Iris pigment epithelial cell (primary cell): ENCODE measurements at places on chromosomes 2 and 18.

DNA sequence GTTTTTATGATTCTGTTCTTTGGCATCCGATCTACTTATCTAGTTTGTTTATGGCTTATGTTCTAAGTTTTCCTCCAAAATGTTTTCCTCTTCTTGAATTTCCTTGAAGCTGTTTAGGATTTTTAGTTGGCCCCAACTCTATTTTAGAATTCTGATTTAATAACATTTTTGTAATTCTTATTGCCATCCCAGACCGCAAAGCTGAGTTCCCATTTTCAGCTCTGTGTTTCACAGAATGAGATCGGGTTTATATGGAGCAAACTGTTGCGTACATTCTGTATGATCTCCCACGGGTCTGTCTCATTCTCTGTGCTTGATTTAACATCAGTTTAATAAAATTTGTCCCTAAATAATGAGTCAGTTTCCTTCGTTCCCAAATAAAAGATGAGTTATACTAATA, 59.3 kb downstream of the DPP4 start:
- DNase-seq, result peak; percentile 44

DNA sequence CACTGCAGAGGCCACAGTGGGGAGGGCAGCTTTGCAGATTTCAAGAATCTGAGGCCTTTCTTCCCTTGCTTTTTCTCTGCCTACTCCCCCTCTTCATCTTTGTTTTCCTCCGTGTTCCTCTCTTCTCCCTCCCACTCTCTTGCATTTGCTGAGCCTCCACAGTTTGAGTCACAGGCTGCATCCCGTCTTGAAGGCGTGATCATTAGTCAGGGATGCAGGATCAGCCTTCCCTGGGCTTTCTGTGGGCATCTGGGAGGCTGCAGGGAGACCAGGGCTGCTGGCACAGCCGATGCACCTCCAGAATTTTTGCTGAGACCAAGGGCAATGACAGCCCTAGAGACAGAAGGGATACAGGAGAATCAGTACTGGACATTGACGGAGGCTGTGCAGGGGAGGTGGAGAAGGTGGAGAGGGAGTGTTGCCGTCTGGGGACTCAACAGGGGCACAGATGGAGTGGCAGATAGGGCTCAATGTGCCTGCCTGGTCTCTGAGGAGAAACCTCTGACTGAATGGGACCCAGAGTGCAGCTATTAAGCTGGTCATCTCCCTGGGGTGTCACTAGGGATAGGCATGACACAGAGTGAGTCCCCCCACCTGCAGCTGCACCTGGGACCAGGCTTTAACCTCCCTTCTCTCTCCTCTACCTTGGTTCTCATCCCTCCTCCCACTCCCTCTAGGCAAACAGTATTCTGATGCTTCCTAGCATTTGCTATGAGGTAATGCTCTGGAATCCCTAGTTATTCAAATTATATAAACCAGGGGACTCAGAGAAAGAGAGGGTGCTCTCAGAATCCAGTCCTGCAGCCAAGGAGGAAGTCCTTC, 29.0 kb upstream of the DNAJC27 start:
- peak; percentile 28 for DNase-seq

DNA sequence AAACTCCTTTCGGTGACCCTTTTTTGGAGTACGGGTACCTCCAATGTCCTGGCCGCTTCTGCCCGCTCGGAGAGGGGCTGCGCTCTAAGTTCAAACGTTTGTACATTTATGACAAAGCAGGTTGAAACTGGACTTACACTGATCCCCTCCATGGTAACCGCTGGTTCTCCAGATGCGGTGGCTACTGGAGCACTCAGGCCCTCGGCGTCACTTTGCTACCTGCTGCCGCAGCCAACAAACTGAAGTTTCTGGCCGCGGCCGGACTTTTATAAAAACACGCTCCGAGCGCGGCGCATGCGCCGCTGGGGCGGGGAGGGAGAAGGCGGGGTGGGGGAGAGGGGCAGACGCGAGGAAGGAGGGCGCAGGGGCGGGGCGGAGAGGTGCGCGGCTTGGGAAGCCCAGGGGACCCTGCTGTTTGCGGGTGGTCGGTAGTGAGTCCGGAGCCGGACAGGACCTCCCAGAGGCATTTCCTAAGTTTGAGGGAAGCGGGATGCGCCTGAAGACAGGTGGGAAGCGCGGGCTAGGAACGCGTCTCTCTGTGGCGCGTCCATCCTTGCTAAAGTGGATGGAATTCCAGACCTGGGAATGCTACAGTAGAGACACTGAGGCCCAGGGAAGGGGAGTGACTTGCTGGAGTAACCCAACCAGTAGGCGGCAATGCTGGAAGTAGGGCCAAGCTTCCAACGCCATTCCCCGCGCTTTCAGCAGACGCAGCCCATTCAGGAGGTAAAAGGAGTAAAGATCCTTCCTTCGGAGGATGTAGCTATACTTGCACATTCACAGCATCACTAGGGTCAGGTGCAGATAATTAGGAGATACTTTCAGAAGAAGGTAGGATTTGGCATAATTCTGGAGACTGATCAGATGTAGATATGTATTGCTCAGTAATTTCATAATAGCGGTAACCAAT, at the start of gene CXCR4:
CXCR4 (minus strand) TSS at position 241 of the 910 bp plus-strand sequence; CDS start at position 152, 89 bp downstream.
- peak; percentile 32 for DNase-seq

GRCh38 chr2:217689053-217689452, 313.7 kb downstream of the TNS1 start:
- DNase-seq, result no peak

DNA sequence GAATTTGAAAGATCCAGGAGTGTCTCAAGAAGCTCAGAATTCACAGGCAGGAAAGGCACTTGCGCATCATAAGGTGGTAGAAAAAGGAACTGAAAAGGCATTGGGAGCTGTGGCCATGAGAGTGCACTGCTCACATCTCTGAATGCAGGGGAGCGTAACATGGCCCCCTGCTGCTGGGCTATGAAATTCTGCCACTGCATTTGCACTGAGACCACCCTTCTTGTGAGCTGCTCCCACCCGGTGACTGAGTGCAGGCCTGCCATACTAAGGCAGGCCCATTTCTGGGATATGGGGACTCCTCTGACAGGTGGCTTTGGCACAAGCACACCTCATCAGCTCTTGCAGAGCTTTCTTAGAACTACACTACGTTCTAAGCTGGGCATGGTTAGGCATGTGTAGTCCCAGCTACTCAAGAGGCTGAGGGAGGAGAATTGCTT, 25.3 kb upstream of the STARD7 start:
- no peak for DNase-seq

- DNase-seq, result no peak
Measured at GRCh38 chr2:17051538-17051937, 385.9 kb upstream of the CYRIA start.

DNA sequence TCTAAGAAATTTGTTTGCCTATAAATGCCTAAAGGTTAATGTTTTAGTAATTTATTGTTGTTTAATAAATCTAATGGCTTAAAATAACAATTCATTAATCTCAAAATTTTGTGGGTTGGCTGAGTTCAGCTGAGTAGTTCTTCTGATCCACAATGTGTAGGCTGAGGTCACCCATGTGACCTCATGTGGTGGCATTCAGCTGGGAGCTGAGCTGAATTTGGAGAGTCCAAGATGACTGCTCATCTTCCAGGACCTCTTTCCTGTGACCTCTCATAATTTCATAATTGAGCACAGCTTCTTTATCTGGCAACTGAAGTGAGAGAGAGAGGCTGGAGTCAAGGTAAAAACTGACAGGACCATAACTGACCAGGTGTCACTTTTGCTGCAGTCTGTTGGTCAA, 132.4 kb downstream of the TXNL1 start:
- DNase-seq, result no peak

- no peak for DNase-seq
Measured at GRCh38 chr2:119700866-119701265, 21.9 kb downstream of the TMEM177 start.

GRCh38 chr2:223725494-223725893, 111.9 kb downstream of the AP1S3 start:
- peak; percentile 97 for DNase-seq

GRCh38 chr2:29613792-29614266, 307.6 kb downstream of the ALK start:
- DNase-seq, result no peak

DNA sequence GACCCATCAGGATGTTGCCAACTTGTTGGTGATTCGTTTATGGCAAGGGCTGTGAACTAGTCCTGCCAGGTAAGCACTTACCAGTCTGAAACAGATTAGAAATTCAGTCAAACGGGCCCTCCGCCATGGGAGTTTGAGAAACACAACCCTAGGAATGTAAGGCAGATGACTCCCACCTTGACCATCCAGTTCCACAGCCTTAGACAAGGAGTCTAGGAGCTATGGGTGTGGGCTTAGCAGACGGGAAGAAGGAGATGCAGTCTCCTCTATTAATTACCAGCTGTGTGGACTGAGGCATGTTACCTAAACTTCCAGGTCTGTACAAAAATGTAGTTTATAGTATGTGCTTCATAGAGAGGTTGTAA, 319.4 kb upstream of the NCKAP5 start:
- no peak for DNase-seq

- no peak for DNase-seq
Measured at GRCh38 chr2:29726976-29727375, 194.4 kb downstream of the ALK start.

DNA sequence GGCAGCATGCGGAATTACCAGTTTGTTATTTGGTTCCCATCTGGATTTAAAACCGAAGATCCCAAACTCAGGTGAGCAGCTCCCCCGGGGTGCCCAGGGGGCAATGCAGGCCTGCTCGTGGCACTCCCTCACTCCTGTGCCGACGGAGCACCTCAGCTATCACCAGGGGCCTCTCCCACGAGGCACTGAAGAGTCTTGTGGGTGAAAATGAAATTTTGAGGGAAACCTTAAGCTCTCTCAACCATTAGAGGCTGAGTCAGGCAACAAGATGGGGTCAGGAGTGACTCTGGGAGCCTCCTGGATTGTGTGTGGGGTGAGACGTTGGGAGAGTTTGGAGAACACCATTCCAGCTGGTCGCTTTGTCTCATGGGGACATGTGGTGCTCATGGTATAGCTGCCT, 189.0 kb downstream of the PRKCE start:
- DNase-seq, result no peak
